ENCODE measurements at places on chromosomes 5 and 9.

GRCh38 chr5:78511121-78511906 lies 137.3 kb downstream of the LHFPL2 start:
- no peak for DNase-seq

DNA sequence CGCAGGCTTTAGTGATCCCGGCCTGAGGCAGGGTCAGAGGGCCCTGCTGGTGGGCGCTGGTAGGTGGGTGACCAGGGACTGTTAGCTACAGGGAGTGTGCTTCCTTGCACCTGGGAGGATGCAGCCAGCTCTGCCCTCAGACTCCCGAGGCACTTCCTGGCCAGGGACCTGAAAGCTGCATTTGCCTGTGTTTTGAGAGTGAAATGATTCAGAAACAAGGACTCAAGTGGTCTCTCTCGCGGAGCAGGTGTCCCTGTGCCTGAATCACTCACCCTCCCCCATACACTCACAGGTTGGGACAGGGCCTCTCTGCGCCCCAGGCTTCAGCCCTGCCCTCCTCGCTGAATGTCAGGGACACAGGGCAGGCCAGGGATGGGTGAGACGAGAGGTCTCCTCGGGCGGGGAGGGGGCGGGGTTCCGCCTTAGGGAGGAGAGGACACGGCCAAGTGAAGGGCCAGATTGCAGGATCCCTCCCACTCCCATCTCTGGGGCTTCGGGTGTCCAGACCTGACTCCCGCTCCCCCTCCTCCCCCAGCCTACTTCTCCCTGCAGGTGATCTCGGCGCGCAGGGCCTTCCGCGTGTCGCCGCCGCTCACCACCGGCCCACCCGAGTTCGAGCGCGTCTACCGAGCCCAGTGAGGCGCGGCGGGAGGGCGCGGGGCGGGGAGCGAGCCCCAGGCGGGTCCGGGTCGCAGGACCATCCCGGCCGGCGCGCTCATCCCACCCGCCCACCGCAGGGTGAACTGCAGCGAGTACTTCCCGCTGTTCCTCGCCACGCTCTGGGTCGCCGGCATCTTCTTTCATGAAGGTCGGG lies 1.5 kb downstream of the LTC4S start:
- DNase-seq, result no peak

GRCh38 chr9:115088860-115089259 lies 29.1 kb downstream of the TNC start:
- no peak for DNase-seq

GRCh38 chr9:91825422-91825821 lies 124.6 kb downstream of the ROR2 start:
- no peak for DNase-seq

DNA sequence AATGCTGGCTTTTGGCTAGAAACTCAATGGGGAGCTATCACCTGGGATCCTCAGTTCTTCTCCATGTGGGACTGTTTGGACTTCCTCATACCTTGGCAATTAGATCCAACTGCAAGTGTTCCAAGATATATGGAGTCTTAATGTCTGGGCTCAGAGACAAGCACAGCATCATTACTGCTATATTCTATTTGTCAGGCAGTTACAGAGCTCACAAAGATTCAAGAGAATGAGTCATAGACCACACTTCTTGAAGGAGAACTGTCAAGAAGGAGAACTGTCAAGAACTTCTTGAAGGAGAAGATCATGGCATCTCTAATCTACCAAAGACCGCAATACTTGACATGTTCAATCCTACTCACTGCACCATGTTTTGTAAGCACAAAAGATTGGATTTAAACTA lies 106.8 kb upstream of the NREP start:
- DNase-seq, result no peak

GRCh38 chr5:74289691-74290090 lies 350.8 kb downstream of the ENC1 start:
- DNase-seq, result no peak

- no peak for DNase-seq
Observed at GRCh38 chr5:78345485-78345884, 14.9 kb upstream of the SCAMP1 start.

GRCh38 chr9:126516936-126517832 lies 96.5 kb upstream of the LMX1B start:
- DNase-seq, result no peak

DNA sequence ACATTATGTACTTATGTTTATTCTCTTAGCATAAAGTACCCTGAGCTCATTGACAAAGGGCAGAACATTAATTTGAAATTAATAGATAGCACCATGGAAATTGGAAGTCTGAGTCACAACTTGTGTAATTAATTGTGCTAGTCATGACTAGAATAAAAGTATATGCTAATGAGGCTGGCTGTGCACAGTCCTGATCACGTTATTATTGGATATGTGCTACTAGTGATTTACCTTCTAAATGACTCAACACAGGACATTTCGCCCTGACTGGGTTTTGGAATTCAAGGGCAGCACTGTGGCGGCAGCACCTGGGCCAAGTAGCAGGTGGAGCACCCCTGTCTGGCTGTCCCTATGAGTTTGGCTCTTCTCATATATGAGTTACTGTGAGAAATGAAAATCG lies 341.8 kb downstream of the ICE1 start:
- no peak for DNase-seq

DNA sequence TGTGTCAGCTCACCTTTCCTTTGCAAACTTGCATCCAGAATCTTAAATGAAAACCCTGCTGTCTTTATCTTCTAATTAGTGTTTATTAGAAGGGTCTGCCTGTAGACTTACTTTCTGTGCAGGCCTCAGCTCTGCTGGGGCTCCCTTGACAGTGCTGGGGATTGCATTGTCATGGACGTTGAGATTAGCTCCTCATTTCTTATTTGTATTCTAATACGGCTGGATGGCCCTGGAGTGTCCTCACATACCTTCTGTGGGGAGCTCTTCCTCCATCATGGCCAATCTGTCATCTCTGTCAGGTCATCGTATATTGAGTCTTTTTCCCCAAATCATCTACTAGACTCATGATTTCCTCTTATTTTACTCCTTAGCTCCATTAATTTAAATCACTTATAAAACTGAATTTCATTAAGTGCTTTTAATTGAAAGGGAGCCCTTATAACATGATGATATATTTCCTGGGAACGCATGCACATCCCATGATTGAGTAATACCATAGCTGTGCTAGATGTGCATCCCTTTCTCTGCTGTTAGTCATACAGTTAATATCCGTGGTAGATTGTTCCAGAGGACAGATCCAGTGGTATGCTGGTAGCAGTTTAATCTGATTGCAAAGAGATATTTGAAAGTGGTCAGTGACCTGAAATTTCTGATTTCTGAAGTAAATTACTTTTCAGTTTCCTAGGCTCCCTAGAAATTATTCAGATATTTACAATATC lies 61.6 kb downstream of the ICE1 start:
- no peak for DNase-seq

DNA sequence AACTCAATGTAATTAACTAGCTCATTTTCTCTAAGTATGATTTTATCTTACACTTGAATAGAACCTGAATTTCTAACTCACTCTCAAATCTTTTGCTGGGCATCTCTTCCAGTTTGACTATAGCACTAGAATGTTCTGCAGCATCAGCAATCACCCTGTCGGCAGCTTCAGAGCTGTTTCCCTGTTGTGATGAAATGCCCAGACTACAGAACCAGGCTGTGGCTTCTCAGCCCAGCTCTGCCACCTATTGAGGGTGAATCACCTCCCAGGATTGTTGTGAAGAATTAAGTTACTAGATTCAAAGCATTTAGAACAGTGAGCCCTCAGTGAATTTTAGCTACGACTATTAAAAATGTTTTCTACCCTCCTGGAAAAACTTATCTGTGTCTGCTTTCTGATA lies 90.4 kb upstream of the ANKRD55 start:
- no peak for DNase-seq

- no peak for DNase-seq
Observed at GRCh38 chr5:73355108-73355507, 93.5 kb downstream of the FOXD1 start.

GRCh38 chr5:83488271-83488670 lies 16.7 kb downstream of the VCAN start:
- DNase-seq, result no peak

DNA sequence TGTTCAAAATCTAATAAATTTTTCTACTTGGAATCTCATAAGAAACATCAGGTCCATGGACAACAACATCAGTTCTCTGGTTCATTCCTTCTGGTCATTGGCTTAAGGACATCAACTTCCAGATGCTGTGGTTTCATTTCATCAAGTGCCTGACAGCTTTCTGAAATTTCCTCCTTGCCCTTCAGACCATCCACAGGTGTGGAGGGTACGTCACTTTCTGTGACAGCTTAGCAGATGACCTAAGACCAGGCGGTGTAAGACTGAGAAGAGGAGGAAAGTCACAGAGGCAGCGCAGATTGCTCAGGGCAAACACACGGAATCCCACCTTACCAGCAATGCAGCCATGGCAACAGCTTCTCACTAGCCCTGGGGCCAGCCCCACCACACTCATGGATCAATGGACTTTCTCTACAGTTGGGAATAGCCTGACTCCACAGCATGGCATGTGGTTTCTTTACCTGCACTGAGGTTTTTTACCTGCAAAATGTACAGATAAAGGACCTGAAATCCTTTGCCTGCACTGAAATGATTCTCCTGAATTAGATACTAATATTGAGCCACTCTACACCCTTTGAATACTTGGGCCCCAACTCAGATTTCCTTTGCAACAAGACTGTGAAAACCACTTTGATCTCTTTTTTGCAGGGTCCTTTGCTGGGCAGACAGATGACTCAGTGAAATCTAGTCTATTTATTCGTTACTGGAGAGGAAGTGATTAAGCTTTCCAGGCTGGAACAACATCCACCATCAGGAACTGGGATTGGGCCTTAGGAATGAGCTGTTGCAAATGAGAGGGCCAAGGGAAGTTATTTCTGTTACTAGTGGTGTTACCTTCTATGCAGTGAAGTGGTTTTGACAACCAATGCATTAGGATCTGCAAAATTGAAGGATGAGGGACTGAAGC lies 26.9 kb downstream of the TICAM2 start:
- no peak for DNase-seq

- peak; percentile 7 for DNase-seq
Observed at GRCh38 chr5:149367249-149367971, 9.6 kb downstream of the PCYOX1L start.

GRCh38 chr5:38258319-38259061 lies at the start of gene EGFLAM:
Gene EGFLAM, plus strand, starts transcription at chr5:38258559. Its CDS starts 196 bp downstream, at chr5:38258755.
- no peak for DNase-seq

- no peak for DNase-seq
Observed at GRCh38 chr9:134179918-134180785, 15.8 kb upstream of the RNU6ATAC start.

DNA sequence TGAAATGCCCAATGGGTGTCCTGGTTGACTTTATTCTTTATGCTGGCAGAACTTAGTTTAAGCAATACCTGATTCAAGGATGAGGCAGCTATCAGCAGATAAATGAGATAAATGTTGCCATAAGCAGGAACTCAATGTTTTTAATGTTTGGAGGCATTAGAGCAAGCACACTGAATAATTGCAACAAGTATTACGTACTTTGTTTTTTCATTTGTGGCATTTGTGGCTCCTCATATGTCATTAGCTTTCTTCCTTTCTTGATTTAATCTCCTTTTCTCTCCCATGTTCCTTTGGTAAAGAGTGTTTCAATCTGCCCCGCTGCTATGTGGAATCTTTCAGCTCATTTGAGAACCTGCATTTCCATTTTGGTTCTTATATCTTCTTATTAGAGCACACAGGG lies 6.4 kb upstream of the NR3C1 start:
- no peak for DNase-seq

- DNase-seq, result no peak
Observed at GRCh38 chr9:97502222-97502983, 937 bp downstream of the TMOD1 start.

GRCh38 chr5:109529520-109529919 lies 119.7 kb upstream of the PJA2 start:
- DNase-seq, result no peak

All from NCI-H1436 treated with DMSO at 0.1 percent for 48 hours (cell line).